ENCODE measurements at places on chromosomes 1 and 21.

DNA sequence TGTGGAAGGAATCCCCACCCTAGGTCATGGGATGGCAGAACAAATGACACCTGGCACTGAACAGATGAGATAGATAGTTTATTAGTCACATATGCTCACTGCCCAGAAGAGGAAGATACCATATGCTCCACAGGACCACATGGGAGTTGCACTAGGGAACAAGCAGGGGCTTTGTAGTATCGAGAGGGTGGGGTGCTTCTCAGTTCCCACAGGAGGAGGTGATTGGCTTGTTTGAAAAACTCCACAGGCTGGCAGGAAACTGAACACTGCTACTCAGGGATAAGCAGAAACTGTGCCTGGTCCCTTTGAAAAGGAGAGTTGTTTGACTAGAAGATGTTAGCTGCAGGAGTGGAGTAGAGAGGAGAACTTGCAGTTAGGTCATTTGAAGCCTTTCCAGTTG lies 31.9 kb upstream of the RXRG start:
- ATAC-seq: no peak

- no peak for ATAC-seq
These were observed 154.8 kb downstream of the SLC45A1 start for GRCh38 chr1:8472668-8473067.

DNA sequence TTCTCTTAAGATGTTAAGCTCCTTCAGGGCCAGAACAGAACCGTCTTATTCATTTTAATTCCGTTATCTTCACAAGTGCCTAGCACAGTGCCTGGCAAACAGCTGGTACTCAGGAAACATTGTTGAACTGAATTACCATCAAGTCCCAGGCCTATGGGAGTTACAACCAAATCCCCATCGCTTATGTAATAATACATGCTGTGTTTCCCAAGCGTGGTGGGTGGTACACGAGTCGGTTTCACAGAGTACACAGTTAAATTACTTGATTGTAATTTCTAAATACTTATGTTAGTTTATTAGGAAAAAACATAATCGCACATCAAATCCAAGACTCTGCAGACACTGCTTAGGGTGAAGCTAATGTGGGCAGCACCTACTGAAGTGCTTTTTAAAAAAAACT lies 1.0 kb downstream of the ANGEL2 start:
- ATAC-seq: peak; percentile 0

DNA sequence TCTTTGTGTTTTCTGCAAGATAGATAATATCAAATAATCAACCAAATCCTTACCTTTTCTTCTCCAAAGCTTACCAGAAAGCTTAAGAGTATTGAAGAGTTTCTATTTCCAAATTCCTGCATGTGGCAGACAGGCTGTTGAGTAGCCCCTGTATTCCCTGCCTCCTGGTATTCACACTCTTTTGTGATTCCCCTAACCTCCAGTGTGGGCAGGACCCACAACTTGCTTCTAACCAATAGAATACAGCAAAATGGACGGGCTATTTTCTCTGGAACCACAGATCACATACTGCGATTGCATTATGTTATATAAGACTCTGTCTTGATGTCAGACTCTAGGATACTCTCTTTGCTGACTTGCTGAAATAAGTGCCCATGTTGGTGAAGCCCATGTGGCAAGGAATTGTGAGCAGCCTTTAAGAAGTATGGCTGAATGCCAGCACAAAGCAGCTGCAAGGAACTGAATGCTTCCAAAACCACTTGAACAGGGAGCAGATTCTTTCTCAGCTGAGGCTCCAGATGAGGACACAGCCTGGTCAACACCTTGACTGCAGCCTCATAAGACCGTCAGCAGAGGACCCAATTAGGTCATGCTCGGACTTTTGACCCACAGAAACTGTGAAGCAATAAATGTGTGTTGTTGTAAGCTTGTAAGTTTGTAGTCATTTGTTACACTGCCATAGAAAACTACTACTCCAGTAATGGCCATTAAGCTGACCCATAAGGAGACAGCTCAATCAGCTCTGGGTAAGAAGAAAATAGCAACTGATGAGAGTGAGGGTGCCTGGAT lies 47.9 kb upstream of the PLXNA2 start:
- ATAC-seq: no peak

DNA sequence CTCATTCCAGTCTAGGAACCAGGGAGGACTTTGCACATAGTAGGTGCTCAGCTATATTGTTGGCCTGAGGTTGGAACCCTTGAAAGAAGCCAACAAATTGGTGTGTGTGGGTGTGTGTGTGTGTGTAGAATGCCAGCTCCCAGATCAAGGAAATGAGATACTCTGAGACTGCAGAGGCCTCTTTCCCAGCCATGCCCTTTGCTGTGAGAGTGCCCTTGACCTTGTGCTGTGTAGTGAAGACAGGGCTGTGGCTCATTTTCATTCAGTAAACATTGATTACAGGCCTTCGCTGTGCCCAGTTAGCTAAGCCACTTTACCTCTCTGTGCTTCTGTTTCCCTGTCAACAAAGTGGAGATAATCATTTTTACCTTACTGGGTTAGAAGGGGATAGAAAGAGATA lies 3.2 kb downstream of the CYP4B1 start:
- ATAC-seq: no peak

GRCh38 chr1:200184196-200184595 lies 156.7 kb downstream of the NR5A2 start:
- ATAC-seq: peak; percentile 12

GRCh38 chr21:15870819-15871218 lies 141.0 kb downstream of the USP25 start:
- no peak for ATAC-seq

DNA sequence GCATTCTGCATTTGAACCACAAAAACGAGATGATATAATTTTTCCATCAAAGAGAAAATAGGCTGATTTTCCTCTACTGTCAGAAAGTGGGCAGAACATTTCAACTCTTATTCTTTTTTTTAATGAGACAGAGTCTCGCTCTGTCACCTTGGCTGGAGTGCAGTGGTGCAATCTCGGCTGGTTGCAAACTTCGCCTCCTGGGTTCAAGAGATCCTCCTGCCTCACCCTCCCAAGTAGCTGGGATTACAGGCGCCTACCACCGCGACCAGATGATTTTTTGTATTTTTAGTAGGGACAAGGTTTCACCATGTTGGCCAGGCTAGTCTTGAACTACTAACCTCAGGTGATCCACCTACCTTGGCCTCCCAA lies 11.6 kb downstream of the DSTYK start:
- ATAC-seq: no peak

DNA sequence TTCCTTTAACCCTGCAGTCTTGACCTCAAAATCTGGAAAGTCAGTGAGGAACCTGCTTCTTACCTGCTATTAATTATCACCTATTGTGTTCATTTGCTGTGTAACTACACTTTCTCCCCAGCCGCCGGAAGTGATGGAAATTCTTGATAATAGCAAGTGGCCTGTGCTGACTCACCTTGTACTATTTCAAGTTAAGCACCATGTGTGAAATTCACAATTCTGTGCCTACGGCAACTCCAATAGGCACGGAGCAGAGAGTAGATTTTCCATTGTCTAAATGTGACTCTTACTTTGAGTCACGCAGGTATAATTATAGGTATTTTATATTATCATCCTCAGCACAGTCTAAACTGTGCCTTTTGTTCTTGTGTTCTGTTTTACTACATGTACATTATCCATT lies 466.8 kb downstream of the KIF26B start:
- ATAC-seq: no peak

DNA sequence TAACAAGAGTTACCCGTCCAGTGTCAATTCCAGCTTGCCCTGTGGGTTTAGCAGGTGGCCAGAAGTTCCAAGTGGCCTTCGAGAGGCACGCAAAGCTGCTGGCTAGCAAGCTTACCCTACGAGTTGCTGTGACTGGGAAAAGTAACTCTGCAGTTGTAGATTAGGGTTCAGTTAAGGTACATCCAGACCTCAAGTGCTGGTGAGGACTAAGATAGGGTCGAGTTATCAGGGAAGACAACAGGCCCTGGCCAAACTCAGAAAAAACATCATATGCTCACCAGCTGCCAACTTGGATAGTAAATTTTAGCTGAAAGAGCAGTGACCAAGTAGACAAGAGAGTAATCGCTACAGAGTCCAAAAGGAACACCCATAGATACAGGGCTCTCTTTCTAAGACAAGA lies 27.7 kb upstream of the LRRC7 start:
- ATAC-seq: no peak

DNA sequence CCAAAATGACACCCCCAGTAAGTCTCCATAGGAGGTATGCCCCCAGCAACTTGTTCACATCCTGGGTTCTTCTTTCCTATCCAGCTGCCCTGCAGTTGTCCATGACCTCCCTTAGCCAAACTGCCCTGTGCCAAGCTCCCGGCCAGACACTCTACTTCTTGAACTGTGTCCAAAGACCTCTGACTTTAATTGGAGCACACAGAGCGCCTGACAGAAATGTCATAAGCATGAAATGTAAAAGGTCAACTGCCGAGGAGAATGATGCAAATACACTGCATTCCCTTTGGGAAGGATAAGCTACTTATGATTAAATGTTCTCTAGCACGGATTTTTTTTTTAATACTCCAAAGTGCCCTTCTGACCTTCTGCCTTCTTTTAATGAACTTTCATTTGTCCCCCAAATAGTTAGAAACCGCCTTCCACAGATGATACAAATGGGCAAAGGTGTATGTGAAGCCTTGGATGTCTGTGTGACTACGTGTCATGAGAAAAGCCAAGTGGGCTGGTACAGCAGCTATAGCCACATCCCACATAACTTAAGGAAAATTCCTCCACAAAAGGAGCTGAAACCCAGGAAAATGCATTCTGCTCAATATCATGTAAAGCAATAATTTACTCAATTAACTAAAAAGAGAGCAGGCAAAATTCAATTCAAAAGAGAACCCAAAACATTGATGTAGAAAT lies 26.8 kb downstream of the PALMD start:
- peak; percentile 56 for ATAC-seq

- no peak for ATAC-seq
These were observed 23.0 kb upstream of the KCNA10 start for GRCh38 chr1:110541906-110542395.

DNA sequence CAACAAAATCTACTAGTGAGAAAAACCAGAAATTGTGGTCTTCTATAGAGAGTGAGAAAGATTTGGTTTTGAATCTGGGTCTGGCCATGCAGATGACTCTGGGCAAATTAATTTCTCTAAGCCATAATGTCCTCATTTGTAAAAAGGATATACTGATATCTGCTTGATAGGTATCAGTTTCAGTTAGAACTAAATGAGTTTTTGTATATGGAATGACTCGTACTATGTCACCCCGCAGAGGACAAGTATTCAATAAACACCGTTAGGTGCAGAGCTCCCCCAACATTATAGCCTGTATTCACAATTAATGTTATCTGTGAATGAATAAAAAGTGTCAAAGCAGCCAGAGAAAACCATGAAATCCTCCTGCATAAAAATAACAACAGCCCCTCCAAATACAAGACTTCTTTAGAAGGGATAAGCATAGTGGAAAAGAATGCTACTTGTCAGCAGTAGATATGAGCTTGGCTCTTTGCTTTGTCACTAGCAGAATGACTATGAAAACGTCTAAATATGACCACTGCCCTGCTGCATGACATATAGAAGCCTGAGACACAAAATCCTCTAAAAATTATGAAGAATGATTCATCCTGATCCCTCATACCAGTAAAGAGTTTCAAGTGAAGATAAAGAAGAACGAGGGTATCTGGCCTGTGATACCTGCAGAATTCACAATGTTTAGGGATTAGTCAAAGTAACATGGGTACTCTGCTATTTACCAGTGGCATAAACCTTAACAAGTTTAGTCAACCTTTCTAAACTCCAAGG lies 17.8 kb downstream of the SCAF4 start:
- ATAC-seq: peak; percentile 58

DNA sequence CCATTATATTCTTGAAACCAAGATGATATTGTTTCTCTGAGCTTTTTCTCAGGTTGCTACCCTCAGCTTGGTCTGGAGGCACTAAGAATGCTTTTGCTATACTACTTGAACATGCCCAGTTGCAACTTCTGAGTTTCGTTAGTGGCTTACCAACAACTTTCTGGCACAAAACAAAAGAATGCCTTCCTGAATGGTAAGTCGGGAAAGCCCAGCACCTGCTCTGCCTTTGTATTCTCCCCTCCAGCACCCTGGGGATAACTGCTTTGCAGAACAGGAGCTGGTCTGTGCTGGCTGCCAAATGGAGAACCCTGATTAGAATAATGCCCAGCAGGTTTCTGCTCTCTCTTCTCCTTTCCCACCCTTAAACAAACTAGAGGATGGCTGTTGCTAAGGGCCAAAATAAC lies 149.3 kb downstream of the TGFB2 start:
- no peak for ATAC-seq

DNA sequence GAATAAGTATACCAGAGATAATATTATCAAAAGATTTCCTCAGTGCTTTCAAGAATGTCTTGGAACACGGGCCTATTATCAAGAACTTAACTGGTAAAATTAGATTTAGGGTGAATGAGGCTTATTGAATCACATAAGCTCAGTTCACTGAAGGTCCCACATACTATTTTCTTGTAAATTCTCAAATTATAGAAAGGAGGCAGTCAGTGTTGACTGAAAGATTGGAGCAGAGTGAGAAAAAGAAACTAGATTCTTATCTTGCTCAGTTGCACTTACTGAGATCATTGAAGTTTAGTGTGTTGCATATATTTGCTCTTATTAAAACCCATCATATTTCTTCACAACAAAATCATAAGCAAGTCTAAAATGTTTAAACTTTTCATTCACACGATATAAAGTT lies 3.9 kb upstream of the RGS1 start:
- ATAC-seq: no peak

- ATAC-seq: peak; percentile 52
These were observed 64.3 kb downstream of the OPTC start for GRCh38 chr1:203558064-203558760.

DNA sequence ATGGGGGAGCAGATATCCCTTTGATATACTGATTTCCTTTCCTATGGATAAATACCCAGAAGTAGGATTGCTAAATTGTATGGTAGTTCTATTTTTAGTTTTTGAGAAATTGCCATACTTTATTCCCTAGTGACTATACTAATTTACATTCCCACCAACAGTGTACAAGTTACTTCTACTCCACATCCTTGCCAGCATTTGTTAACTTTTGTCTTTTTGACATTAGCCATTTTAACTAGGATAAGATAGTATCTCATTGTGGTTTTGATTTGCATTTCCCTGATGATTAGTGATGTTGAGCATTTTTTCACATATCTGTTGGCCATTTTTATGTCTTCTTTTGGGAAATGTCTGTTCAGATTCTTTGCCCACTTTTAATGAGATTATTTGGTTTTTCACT lies 620.6 kb upstream of the CAMK1G start:
- ATAC-seq: peak; percentile 95

GRCh38 chr1:198986036-198986435 lies 347.2 kb downstream of the PTPRC start:
- ATAC-seq: no peak

DNA sequence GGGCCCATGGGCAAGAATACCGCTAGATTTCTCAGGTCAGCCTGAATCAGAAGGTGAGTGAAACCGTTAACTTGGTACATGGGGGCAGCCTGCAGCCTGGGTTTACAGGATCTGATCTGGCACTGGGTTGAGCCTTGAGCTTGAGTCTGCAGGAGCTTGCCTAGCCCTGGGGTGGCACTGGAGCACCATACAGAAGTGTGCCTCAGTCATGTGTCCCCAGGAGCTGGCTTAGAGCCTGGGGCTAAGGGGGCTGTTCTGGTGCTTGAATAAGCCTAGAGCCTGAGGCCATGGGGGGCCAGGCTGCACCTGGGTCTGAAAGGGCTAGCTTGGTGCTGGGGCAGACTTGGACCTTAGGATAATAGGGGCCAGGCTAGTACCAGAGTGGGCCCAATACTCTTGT lies 457.2 kb upstream of the PBX1 start:
- no peak for ATAC-seq
